ENCODE measurements at places on chromosomes 12 and 14.

DNA sequence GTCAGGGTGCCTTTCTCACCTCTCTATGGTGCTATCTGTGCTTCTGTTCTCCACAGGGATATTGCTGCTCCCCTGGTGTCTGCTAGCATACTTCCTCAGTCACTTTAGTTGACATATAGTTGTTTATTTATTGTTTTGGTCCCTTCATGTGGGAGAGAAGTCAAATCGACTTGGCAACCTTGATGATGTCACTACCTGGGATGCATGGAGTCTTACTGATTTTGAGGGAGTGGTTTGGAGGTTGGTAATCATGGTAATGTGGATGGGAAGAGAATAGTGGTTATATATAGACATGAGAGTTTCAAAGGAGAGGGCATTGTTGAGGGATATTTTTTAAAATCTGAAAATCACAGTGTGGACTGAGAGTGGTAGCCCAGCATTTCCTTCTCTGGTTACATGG, 73.6 kb upstream of the FBXO33 start:
- DNase-seq: no peak

DNA sequence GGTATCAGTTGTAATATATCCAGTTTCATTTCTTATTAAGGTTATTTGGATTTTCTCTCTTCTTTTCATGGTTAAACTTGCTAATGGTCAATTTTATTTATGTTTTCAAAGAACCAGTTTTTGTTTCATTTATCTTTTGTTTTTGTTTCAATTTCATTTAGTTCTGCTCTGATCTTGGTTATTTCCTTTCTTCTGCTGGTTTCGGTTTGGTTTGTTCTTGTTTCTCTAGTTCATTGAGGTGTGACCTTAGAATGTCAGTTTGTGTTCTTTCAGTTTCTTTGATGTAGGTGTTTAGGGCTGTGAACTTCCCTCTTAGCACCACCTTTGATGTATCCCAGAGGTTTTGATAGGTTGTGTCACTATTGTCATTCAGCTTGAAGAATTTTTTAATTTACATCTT, 145.6 kb upstream of the SLCO1B1 start:
- DNase-seq: no peak

DNA sequence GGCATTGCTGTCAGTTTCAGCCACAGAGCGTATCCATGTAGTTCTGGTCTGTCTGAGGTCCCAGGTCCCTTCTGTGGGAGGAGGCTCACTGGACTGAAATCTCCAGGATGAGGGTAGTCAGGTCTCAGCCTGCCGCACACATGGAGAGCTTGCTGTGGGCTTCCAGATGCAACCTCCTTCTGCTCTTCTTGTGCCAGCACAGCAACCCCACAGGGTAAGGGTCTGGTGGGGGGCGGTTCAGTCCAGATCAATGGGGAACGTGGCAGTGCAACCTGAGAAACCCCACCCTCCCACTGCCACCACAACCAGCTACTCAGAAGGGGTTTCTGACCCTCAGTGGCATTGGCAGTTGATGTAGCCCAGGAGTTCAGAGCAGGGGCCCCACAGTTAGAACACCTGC, 61.2 kb downstream of the BEGAIN start:
- DNase-seq: no peak

GRCh38 chr12:101941306-101942249, 64.2 kb downstream of the DRAM1 start:
- DNase-seq: no peak

DNA sequence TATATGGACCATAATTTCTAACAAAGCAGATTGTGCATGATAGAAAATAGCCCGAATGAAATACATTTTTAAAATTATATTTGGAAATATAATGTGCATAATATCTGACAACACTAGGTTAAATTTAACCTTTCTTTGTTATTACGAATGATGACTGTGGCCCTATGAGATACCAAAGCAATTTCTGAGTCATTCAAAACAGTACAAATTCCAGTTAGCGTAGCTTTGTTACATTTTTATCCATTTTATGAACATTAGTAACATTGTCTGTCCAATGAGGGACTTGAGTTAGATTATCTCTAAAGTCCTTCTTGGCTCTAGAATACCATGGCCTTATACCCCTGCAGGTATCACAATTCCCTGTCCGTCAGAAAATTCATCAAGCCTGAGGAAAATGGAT, 39.0 kb upstream of the REP15 start:
- no peak for DNase-seq

DNA sequence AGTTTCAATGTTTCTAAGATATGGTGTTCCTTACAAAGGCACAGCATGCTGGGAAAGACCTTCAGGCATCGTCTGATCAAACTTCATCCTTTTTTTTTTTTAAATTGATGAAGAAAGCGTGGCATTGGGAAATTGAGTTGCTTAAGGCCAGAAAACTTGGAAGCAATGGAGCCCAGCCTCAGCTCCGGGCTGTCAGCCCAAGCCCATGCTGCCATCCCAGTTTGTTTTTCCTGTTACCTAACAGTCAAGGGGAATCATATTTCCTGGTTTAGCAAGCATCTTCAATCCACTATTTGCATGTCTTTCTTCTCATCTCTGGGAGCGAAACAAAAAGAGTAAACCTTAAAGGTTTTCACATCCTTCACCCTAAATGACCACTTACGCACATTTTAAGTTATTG, 200.2 kb downstream of the CHST11 start:
- DNase-seq: no peak

DNA sequence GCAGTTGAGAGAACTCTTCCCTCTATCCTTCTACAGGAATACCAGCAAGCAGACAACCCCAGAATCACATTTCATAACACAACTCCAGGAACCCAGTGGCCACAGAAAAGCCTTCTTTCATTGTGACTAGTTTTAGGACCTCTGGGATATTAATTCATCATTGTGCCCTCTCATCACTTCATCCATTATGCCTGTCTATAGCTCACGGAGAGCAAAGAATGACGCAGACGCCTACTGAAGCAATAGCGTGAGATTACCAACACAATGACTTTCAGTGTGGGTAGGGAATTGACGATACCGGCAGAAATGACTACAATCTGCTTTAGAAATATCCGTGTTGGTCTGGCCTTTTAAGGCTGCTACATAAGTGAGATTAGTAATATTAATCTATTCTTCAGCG, 158.1 kb upstream of the FOXG1 start:
- DNase-seq: no peak

- DNase-seq: no peak
Observed at GRCh38 chr14:100007254-100007653, 58.0 kb upstream of the EVL start.

- DNase-seq: no peak
Observed at GRCh38 chr14:100103250-100104005, 38.2 kb downstream of the EVL start.

GRCh38 chr14:61950340-61950739, 188.1 kb downstream of the SNAPC1 start:
- peak; percentile 100 for DNase-seq

DNA sequence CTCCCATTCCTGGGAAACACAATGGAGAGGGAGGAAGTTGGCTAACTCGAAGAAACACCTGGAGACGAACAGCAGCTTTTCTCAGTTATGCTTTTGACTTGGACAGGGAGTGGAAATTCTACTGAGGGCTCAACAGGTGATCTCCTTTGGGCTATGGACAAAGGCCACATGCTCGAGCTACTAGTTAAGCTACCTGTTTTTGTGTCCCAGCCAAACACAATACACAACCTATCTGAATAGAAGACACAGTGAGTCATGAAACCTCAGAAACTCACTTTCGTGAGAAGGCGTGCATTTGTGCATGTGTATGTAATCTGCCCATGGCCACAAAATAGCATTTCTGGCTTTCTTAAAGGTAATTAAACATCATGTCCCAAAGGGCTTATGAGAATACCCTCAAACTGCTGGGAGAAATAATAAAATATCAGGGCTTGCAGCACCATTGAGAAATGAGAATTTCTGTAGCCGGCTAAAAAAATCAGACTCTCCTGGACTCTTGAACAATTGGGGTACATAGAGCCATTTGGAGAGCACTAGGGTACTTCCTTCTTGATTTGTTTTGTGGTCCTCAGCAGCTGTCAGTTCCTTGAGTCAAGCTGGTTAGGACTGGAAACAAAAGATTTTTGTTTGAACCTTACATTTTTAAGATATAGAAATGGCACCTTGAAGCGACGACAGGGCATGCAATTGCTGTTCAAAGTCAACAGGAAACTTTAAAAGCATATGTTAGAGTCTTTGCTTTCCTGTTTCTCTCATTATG, 85.5 kb upstream of the PTHLH start:
- DNase-seq: no peak

DNA sequence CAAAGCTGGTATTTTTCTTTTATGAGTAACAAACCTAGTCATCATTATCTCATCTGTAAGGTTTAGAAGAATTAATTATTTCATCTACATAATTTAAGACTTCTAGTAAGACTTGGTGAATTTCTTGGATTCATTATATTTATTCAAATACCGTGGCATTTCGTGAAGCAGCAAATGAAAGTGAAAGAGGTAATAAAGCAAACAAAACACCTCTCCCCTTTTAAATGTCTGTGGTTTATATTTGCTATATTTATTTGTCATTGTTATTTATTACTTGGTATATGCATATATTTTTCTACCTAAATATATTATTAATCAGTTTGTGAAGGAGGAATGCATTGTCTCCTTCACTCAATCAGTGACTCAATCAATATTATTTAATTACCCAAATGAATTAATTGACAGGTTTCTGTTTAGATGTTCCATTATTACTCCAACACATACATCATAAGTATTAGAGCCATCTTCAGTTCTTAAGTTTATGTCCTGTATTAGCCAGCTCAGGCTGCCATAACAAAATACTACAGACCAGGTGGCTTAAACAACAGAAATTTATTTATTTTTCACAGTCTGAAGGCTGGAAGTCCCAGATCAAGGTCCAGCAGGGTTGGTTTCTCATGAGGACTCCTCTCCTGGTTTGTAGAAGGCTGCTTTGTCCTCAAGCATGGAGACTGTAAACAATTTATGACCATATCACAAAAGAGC, 6.6 kb downstream of the CFAP54 start:
- DNase-seq: no peak

DNA sequence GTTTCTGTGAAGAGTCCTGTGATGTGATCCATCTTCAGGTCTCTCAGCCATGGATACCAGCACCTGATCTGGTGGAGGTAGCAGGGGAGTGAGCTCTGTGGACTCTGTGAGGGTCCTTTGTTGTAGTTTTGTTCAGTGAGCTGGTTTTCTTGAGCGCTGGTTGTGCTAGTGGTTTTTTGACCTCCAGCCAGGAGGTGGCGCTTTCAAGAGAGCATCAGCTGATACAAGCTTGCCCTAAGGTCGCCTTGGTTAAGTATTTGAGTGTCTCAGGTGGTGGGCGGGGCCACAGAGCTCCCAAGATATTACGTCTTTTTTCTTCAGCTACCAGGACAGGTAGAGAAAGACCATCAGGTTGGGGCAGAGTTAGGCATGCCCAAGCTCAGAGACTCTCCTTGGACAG, 139.7 kb downstream of the TTLL5 start:
- DNase-seq: no peak

- DNase-seq: peak; percentile 96
Observed at GRCh38 chr12:41361738-41362137, 173.6 kb downstream of the PDZRN4 start.

- no peak for DNase-seq
Observed at GRCh38 chr12:18965203-18965602, 164.3 kb upstream of the PLEKHA5 start.

DNA sequence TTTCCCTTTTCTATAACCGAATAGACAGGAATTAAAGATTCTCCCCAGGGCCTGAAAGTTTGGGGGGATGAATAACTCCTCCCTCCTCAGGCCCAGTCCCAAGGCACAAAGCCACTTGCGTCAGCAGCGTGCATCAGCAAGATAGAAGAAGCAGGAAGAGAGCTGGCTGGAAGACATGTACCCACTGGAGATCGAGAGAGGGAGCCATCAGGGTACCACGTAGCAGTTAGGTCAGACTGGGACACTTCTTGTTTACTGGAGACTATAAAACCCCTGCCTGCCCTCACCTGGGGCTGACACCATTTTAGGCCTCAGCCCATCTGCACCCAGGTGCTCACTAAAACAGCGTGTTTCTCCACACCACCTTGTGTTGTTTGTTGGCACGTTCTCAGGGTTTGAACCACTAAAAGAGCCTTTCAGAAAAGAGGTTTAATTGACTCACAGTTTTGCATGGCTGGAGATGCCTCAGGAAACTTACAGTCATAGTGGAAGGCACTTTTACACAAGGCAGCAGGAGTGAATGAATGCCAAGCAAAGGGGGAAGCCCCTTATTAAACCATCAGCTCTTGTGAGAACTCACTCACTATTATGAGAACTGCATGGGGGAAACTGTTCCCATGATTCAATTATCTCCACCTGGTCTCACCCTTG, 93.2 kb downstream of the TMTC3 start:
- no peak for DNase-seq

DNA sequence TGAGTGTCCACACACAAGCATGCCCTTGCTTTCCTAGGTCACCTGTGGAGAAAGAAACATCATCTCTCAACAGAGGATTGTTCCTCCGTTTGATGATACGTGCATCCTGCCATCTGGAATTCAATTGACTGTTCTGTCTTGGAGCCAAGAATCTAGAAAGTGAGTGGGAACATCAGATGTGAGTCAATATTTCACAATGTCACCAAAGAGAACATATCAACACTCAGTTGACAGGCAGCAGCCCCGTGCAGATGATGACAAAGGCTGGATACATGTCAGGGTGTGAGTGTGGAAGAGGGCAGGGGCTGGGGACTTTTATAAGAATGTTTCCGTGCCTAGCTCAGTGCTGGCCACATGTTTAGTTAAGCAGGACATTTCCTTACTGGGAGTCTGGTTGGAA, 76.1 kb downstream of the TBC1D30 start:
- DNase-seq: no peak

DNA sequence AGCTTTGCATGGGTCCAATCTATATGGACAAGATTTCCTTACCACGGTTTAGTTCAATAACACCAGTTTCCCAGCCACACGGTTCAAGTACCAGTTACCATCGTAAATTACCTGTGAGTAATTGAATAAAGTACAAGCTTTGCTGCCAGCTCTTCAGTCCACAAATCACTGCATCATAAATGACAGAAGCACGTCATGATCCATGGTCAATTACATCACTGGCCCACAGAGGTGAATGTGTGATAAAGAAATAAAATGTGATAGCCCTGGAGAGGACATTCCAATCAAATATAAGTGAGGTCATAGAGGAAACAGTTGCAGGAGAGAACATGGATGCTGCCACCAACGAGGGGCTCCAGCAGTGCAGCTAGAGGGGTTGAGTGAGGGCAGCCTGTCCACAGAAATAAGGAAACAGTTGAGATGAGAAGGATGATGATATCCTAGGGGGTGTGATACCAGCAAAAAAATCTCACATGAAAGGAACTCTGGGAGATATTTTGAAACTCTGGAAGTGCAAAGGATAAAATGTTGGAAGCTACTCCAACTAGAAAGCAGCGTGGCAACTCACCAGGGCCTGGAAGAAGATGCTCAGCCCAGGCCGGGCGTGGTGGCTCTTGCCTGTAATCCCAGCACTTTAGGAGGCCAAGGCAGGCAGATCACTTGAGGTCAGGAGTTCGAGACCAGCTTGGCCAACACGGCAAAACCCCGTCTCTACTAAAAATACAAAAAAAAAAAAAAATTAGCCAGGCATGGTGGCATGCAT, 5.8 kb upstream of the DYNC1H1 start:
- DNase-seq: no peak

GRCh38 chr12:67362526-67362925, 93.4 kb downstream of the CAND1 start:
- peak; percentile 2 for DNase-seq

Data from NCI-H524 (cell line).